ENCODE measurements at places on chromosomes 4 and X. TPM values are rescaled to one million over a fixed set of nuclear protein-coding genes. Genes with fewer than 3 reads are reported as not detected.

OPRPN gene
- total RNA-seq = not detected

PLRG1 gene
- total RNA-seq = 99.9 TPM

F8A2 gene
- not detected for total RNA-seq

AVPR2 gene
- not detected for total RNA-seq

TMEM271 gene
- not detected for total RNA-seq

CLDN2 gene
- not detected for total RNA-seq

PABPC5 gene
- total RNA-seq = not detected

ACTRT1 gene
- total RNA-seq = not detected

CCNG2 gene
- 18.7 TPM for total RNA-seq

AADAT gene
- total RNA-seq = 0.64 TPM

GLRB gene
- 2.6 TPM for total RNA-seq

KLF8 gene
- 6.0 TPM for total RNA-seq

GAGE2A gene
- total RNA-seq = not detected

DEFB131A gene
- not detected for total RNA-seq

RAP1GDS1 gene
- total RNA-seq = 66.3 TPM
